Activated T-cell treated with anti-CD3 and anti-CD28 coated beads, Interleukin-2, amount 50 U/mL, for 72 hours (primary cell): ENCODE measurements at places on chromosomes 4 and X.

DNA sequence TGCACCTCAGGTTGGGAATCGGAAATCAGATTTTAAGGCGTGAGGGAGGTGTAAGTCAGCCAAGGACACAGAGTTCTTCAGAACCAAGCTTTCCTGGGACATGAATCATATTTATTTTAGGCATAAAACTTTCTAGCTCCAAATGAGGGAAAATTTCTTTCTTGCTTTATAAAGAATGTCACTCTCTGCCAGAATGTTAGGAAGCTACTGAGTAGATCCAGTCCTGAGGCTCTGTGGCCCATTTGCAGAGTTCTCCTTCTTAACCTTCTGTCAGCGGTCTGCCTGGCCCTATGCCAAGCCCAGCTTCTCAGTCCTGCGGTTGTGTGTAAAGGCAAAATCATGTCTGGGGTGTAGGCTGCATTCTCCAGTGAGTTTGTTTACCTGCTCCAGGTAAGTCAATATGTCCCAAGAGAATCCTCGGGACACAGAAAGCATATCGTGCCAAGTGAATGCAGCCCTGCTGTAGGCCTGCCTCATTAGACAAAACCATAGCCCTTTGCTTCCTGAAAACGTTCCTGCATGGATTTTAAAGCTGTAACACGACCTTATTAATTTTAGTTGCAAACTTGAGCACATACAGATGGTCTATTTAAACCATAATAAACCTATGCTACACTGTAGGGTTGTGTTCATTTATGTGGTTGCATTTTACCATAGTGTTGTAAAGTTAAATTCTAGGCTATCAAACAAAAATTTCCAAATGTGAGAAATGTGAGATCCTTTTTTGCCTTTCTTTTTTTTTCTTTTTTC is 29.2 kb upstream of the CCNI start:
- DNase-seq = no peak
- H3K4me1 ChIP-seq = peaks cover 8% of the 10 kb centered on the region
- H3K4me3 ChIP-seq = no peak overlapping the region
- H3K27ac ChIP-seq = no peak overlapping the region
- no peaks in the 10 kb centered on the region for H3K27me3 ChIP-seq

- H3K27ac ChIP-seq = peak overlapping the region; percentile 92
- peaks cover 11% of the 10 kb centered on the region for H3K36me3 ChIP-seq
- no peaks in the 10 kb centered on the region for H3K27me3 ChIP-seq
- peak overlapping the region; percentile 65 for H3K4me3 ChIP-seq
- peaks cover 76% of the 10 kb centered on the region for H3K4me1 ChIP-seq
These were observed 47.9 kb downstream of the TET2 start for GRCh38 chr4:105194328-105195231.

DNA sequence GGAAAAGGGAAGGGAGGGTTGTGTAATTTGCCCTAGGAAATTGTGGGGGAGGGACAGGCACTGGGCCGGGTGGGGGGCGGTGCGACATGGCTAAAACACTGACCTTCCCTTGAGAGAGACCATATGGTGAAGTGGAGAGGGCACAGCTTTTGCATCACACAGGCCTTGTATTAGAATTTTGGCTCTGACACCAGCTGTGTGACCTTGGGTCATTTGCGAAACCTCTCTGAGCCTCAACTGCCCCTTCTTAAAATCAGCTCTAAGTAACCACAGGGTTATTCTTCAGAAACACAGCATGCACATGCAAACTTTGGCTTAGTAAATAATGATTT is 25.8 kb downstream of the PDGFRA start:
- H3K27me3 ChIP-seq = peaks cover 8% of the 10 kb centered on the region
- no peak overlapping the region for H3K27ac ChIP-seq
- H3K36me3 ChIP-seq = no peaks in the 10 kb centered on the region
- DNase-seq = no peak
- H3K4me3 ChIP-seq = no peak overlapping the region

- H3K36me3 ChIP-seq = no peaks in the 10 kb centered on the region
- peaks cover 49% of the 10 kb centered on the region for H3K27me3 ChIP-seq
- peaks cover 55% of the 10 kb centered on the region for H3K4me1 ChIP-seq
- H3K27ac ChIP-seq = peak overlapping the region; percentile 88
- peak overlapping the region; percentile 33 for H3K4me3 ChIP-seq
These were observed 70.7 kb upstream of the PPP3CA start for GRCh38 chr4:101418055-101418454.

DNA sequence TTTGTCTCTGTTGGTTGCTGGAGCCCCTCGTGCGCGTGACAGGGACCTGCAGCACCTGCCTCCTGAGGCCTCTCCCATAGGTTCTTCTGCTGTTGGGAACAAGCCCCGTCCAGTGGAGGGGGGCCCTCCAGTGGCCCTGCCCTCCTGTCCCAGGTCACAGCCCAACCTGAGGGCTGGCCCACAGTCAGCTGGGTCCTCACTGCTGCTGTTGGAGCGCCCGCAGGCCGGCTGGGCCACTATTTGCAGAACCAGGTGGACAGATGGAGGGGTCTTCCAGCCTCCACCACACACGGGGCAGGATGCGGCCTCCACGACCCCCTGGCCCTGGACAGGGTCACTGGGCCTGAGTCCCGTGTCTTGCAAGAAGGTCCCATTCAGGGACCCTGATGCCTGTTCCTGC is 51.4 kb upstream of the PSAPL1 start:
- H3K4me3 ChIP-seq = no peak overlapping the region
- no peaks in the 10 kb centered on the region for H3K36me3 ChIP-seq
- H3K4me1 ChIP-seq = no peaks in the 10 kb centered on the region
- H3K27me3 ChIP-seq = peaks cover 12% of the 10 kb centered on the region

GRCh38 chrX:124820738-124821137 is 474.4 kb downstream of the SH2D1A start:
- H3K27me3 ChIP-seq = peaks cover 19% of the 10 kb centered on the region
- no peak for DNase-seq
- H3K36me3 ChIP-seq = no peaks in the 10 kb centered on the region
- H3K27ac ChIP-seq = no peak overlapping the region
- no peak overlapping the region for H3K4me3 ChIP-seq

GRCh38 chrX:29726811-29727210 is 488.6 kb upstream of the MAGEB2 start:
- H3K27ac ChIP-seq = no peak overlapping the region
- no peaks in the 10 kb centered on the region for H3K27me3 ChIP-seq
- no peaks in the 10 kb centered on the region for H3K4me1 ChIP-seq
- DNase-seq = no peak
- no peak overlapping the region for H3K4me3 ChIP-seq

DNA sequence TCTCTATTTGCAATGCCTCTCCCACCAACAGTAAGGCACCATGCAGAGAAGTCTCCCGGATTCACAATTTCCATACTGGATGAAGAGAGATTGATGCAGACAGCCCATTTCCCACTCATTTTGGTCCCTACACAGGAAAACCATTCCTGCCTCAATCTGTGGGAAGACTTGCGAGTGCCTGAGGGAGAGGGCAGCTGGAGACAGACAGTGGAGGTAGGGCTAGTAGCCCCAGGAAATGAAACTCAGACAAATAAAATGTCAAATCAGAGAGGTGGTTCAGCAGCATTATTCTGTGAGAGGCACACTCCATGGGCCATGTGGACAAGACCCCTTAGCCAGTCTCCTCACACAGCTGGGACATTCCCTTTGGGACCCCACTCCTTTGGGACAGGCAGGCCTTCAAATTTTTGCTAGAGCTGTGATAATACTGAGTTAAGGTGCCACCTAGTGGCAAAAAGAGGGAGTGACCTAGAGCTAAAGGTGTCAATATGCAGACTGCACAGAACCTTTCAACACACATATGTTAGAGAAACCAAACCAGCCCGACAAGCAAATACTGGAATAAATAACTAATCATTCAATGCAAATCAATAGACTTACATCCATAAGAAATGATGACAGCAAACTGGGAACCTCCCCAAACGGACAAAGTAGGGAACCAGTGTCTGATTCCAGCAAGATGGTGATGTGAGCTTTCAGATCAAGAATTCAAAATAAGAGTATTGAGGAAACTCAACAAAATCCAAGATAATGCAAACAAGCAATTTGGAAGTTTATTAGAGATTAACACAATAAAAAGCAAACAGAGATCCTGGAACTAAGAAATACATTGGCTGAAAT is 1865.3 kb upstream of the AGA start:
- no peak overlapping the region for H3K4me3 ChIP-seq
- no peak overlapping the region for H3K27ac ChIP-seq
- no peaks in the 10 kb centered on the region for H3K27me3 ChIP-seq
- peak; percentile 13 for DNase-seq

DNA sequence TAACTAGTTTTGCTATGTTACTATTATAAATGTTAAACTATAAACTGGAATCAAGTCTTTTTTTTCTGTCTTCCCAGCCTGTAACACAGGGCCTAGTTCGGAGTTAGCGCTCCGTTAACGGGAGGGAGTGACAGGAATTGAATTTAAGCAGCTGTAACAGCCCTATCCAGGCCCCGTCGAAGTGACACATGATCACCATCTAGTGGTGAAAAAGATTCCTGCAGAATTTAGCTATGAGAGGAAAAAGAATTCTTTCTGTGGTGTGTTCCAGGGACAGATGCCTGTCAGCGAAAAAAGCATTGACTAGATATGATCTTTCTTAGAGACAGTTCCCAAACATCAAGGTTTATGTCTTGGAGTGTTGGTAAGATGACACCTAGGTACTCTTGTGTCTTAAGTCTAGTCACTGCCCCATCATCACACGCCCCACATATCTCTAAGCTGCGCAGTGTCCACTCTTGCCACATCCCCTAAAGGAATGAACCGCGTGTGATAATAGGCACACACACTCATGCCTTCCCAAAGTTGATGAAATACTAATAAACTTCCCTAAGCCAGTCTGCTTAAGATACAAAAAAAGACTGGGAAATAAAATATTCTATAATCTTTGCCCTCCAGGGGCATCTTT is 2.1 kb downstream of the GAB3 start:
- peak overlapping the region; percentile 34 for H3K4me3 ChIP-seq
- H3K27ac ChIP-seq = no peak overlapping the region
- DNase-seq = peak; percentile 49
- H3K27me3 ChIP-seq = peaks cover 30% of the 10 kb centered on the region
- peaks cover 11% of the 10 kb centered on the region for H3K4me1 ChIP-seq
- peaks cover 4% of the 10 kb centered on the region for H3K36me3 ChIP-seq

- H3K4me1 ChIP-seq = no peaks in the 10 kb centered on the region
- peaks cover 3% of the 10 kb centered on the region for H3K36me3 ChIP-seq
- H3K4me3 ChIP-seq = no peak overlapping the region
- no peaks in the 10 kb centered on the region for H3K27me3 ChIP-seq
- H3K27ac ChIP-seq = no peak overlapping the region
These were observed 158.6 kb upstream of the ADGRL3 start for GRCh38 chr4:61041527-61041926.

DNA sequence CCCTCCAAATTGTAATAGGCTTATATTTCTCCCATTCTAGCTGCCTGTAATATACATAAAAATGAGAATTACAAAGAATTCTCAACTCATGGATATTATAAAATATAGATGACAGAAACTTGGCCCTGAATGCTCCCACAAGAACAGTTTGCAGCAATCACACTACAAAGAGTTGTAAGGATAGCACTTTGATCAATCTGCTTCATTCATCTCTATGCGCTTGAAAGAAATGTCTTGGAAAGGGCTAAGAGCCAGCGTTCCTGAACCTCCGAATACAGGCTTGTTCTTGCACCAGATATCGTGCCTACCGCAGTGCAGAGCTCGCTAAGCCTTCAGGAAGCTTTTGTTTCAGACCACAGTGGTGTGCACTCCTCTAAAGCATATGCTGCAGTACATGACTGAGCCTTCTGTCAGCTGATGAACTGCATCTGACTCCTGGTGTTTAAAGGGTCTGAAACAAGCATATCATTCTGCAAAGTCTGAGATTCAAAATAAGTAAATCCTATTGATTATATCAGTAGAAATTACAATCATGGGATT is 417.6 kb upstream of the ZFP42 start:
- H3K27me3 ChIP-seq = no peaks in the 10 kb centered on the region
- no peaks in the 10 kb centered on the region for H3K4me1 ChIP-seq
- no peak for DNase-seq
- H3K27ac ChIP-seq = no peak overlapping the region
- H3K4me3 ChIP-seq = no peak overlapping the region

- H3K4me3 ChIP-seq = no peak overlapping the region
- H3K27me3 ChIP-seq = no peaks in the 10 kb centered on the region
- H3K4me1 ChIP-seq = no peaks in the 10 kb centered on the region
- H3K36me3 ChIP-seq = peaks cover 15% of the 10 kb centered on the region
These were observed 22.8 kb downstream of the USP38 start for GRCh38 chr4:143207555-143207954.

GRCh38 chr4:182405087-182405486 is 161.9 kb downstream of the TENM3 start:
- no peaks in the 10 kb centered on the region for H3K4me1 ChIP-seq
- DNase-seq = no peak
- H3K36me3 ChIP-seq = no peaks in the 10 kb centered on the region
- H3K27ac ChIP-seq = no peak overlapping the region
- no peak overlapping the region for H3K4me3 ChIP-seq

GRCh38 chr4:56626420-56626819 is 54.7 kb downstream of the HOPX start:
- H3K27me3 ChIP-seq = peaks cover 5% of the 10 kb centered on the region
- DNase-seq = no peak
- H3K27ac ChIP-seq = no peak overlapping the region
- no peak overlapping the region for H3K4me3 ChIP-seq

DNA sequence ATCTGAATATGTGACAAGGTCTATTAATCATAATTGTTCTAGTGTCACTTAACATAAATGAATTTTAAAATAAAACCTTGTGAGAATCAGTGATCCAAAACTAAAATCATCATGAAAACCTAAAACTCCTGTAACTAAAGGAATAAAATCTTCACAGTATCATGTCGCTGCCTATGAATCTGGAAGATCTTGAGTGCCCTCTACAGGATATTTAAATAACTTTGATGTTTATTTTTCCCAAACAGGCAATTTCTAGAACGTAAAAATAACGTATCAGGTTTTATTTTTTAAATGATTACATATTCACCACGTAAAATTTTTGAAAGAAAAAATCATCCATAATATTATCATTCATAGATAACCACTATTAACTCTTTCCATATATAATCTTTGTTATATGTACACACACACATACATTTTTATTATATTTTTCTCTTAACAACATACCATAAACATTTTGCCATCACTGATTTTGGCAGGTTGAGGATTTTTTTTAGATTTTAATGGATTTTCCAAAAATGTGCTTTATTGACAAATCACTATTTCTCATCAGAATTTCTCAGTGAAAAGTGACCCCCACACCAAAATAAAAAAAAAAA is 79.6 kb downstream of the COMMD8 start:
- no peak overlapping the region for H3K27ac ChIP-seq
- no peaks in the 10 kb centered on the region for H3K4me1 ChIP-seq
- no peak for DNase-seq
- H3K36me3 ChIP-seq = no peaks in the 10 kb centered on the region
- H3K27me3 ChIP-seq = peaks cover 8% of the 10 kb centered on the region
- no peak overlapping the region for H3K4me3 ChIP-seq

DNA sequence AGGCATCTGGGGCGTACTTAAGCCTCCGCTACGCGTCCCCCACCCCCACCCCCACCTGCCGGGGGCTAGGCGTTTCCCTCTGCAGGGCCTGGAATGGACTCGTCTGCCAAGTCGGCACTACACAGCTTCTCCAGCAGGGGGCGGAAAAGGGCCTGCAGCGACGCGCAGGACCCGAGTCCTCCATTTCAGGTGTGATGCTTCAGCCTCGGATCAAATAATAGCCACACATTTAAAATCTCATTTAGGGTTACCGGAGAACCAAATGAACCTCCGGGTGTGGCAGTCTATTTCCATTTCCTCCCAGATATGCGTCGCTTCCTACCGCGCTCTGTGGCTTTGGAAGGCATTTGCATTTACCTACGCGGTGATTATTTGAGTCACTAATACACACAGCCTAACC is 2.9 kb downstream of the PAK3 start:
- peak overlapping the region; percentile 55 for H3K4me3 ChIP-seq
- H3K36me3 ChIP-seq = no peaks in the 10 kb centered on the region
- peak; percentile 70 for DNase-seq
